ENCODE measurements at places on chromosomes 4 and X. TPM values are rescaled to one million over a fixed set of nuclear protein-coding genes. Genes with fewer than 3 reads are reported as not detected.

- no peak for DNase-seq
Observed at GRCh38 chr4:126750723-126751122, 882.0 kb upstream of the INTU start.

DNA sequence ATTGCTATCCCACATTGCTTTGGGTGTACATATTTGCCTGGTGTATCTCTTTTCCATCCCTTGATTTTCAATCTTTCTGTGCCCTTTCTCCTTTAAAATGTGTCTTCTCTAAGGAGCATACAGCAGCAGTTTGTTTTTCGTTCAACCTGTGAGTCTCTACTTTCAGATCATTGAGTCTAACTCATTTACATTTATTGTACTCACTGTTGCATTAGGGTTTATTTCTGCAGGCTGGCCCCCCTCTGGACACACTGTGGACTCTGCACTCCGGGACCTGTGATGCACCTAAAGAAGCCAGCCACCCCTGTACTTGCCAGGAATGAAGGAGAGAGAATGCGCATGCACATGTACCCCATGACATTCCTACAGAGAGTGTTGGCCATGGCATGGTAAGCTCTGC lies 93.0 kb downstream of the FAM53A start:
- DNase-seq = no peak

DNA sequence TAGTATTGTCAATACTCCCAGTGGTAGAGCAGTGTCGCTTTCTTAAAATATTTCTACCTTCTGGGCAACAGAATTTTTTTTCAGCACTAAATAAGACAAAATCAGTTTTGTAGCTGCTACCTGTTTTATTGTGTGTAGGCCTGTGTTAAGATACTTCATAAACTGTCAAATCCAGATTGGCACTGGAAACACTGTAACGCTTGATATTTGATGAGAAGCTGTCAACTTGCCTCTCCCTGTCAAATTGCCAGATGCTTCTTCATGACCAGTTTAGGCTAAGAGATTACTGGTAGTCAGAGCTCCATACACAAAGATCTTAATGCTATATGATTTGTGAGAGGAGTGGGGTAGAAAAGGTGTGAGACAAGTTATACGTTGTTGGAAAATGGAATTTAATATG lies 17.3 kb downstream of the TRAM1L1 start:
- no peak for DNase-seq

GRCh38 chrX:134669378-134670098 lies 11.3 kb upstream of the PLAC1 start:
- DNase-seq = no peak

DNA sequence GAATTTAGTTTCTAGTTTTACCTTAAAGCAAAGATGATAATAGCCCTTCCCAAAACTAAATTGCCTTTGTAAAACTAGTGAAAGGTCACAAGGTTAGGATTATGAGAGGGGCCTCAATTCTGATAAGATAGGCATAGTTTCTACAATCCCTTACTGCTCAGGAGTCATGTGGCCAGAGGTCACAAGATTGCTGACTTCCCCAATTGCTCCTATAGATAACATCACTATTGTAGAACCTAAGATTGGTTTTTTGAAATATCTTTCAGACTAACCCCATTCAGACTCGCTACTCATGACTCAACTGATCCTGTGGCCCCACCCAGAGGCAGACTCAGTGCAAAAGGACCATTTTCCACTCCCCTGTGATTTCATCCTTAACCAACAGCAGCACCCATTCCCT lies 70.3 kb downstream of the SCD5 start:
- DNase-seq = no peak

DNA sequence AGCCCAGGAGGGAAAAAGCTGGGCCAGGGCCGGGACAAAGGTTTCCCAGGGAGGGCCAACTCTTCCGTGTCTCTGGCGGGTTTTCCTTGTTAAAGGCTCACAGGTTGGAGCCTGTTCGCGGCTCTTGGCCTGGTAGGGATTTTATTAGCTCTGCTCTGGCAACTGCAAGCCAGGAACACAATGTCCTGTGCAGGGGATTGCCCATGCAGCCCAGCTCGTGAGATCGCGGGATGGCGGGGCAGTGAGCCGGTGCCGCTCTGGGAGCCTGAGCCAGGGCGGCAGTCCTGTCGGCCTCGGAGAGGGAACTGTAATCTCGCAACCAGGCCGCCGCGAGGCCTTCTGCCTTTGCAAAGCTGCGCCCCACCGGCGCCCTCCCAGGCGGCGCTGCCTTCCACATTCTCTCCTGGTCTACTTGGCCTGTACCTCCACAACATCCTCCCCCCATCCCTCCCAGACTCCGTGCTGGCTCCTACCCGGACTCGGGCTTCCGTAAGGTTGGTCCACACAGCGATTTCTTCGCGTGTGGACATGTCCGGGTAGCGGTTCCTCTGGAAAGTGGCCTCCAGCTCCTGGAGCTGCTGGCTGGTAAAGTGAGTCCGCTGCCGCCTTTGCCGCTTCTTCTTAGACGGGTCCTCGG lies 2.1 kb downstream of the PITX2 start:
- no peak for DNase-seq

DNA sequence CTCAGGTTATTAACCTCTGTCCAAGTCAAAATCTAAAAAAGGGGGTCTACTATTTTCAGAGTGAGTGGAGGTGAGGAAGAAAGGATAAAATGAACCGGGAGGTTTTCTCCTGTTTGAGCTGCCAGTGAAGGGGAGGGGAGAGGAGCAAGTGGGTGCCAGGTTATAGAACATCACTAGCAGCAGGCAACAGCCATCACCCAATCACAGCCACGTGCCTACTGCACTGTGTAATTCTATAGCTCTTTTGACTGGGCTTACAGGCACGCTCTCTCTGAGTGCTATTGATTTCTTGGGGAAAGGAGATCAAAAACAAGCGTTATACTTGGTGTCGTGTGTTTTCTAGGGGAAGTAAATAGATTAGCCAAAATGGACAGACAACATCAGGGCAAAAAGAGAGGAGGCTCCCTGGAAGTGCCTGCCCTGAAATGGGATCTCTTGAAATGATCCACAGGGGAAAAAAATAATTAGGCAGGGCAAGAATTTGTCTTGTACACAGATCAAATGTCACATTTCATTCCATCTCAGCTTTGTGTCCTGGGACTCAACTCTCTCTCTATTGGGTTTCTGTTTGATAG lies 300.5 kb upstream of the LCORL start:
- DNase-seq = no peak

Gene CT45A3
- 0.30 TPM for total RNA-seq

Gene FAM184B
- 0.07 TPM for total RNA-seq
